ENCODE measurements at places on chromosomes 16 and 17.

GRCh38 chr16:28258567-28258966 is 33.8 kb upstream of the SBK1 start:
- peak; percentile 6 for DNase-seq

DNA sequence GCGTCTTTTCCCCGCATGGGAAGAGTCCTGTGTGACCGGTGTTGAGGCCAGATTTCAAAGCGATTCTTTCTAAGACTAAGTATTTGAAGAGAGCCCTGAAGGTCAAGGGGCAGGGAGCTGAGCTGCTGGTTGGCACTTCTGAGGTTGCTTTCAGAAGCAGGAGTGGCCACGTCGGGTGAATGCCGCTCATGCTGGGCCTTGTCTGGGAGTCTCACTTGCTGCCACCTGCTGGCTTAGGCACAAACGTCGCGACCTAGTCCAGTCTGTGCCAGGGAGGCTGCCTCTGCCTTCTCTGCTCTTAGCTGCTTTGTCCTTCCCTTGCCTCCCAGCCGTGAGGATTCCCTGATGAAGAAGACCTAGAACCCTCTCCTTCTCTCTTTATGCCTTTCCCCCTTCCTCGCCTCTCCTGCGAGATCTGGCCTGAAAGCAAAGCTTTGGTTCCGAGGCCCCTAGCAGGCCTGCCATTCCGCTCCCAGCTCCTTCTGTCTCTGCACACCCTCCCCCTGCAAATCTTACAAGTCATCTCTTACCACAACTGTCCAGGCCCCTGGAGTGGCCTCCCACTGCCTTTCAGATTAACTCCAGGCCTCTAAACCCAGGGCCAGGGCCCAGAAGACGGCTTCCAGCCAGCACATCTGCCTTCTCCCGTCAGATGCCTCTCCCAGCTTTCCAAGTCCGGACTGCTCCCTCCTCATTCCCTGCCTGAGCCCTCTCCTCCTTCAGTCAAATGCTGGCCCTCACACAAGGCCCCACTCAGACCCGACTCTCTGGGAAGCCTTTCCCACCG is 11.4 kb downstream of the CTNS start:
- peak; percentile 65 for DNase-seq

- no peak for DNase-seq
Observed at GRCh38 chr17:77915594-77916021, 42.9 kb upstream of the TNRC6C start.

- DNase-seq: no peak
Observed at GRCh38 chr16:29024278-29024677, 39.4 kb downstream of the LAT start.

GRCh38 chr17:30332057-30332542 is 1.8 kb downstream of the TMIGD1 start:
- DNase-seq: peak; percentile 60

DNA sequence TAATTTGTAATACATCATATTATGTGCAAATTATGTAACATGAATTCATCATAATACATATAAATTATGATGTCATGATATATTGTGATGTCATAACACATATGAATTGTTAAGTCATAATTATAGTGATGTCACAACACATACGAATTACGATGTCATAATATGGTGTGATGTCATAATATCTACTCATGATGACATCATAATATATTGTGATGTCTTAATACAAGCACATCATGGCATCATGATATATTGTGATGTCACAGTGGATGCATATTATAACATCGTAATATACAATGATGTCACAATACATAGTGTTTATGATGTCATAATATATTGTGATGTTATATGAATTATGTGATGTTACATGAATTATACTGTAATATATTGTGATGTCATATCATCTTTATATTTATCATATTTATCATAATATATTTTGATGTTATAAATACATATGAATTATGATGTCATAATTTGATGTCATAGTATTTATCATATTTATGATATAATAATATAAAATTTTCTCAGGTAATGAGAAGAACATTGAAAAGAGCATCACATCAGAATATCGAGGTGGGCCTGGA is 1793.0 kb downstream of the TP53TG3F start:
- DNase-seq: peak; percentile 2

DNA sequence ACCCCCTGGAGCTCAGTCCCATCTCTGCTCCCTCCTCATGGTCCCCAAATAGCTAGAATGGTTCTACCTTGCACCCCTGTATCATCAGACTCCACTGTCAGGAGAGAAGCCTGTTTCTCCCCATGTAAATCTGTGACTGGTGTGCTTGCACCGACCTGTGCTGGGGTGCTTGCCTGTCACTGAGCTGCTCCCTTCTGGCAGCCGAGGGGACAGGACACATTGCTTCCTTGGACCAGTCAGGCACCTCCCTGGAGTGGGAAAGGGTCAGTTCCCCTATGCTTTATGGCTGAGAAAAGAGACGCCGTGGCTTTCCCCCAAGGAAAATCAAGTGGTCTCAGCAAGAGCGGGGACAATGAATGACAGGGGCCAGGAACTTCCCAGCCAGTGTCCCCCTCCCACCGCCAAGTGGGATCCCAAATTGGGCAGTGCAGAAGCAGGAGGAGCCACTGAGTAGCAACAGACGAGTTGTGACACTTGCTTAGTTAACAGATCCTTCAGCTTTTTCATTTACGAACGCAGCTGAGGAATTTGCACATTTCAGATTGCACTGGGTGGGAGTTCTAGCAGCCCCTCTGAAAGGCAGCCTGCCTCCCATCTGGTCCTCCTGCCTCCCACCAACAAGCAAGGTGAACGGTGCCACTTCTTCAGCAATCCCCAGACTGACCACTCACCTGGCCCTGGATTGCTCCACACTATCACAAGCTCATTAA is 156.4 kb downstream of the KATNIP start:
- DNase-seq: no peak

GRCh38 chr17:75088465-75089417 is 987 bp downstream of the SLC16A5 start:
- DNase-seq: no peak

- DNase-seq: no peak
Observed at GRCh38 chr17:79033046-79033616, 9.2 kb downstream of the C1QTNF1 start.

- DNase-seq: no peak
Observed at GRCh38 chr17:80843741-80844156, 147.9 kb upstream of the CHMP6 start.

- DNase-seq: no peak
Observed at GRCh38 chr17:16515933-16516332, 23.9 kb upstream of the LRRC75A start.

GRCh38 chr16:83046664-83047063 is 419.9 kb downstream of the CDH13 start:
- DNase-seq: no peak

GRCh38 chr16:30186782-30187555 is 3.6 kb downstream of the CORO1A start:
- DNase-seq: peak; percentile 57

DNA sequence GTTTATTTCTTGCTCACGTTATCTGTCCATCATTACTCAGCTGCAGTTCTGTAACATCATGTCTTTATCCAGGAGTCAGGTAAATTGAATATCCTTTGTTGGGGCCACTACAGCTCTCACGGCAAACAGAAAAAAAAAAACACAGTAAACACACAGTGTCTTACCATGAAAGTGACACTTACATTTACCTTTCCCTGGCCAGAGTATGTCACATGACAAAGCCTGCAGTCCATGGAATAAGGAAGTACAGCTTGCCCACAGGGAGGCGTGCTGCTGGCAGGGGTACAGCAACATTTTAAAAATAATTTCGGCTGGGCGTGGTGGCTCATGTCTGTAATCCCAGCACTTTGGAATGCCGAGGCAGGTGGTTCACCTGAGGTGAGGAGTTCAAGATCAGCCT is 85.7 kb upstream of the HS3ST4 start:
- no peak for DNase-seq

- no peak for DNase-seq
Observed at GRCh38 chr16:27448532-27449433, 46.8 kb downstream of the IL21R start.

GRCh38 chr16:81080233-81080632 is 3.2 kb upstream of the C16orf46 start:
- DNase-seq: no peak

- peak; percentile 53 for DNase-seq
Observed at GRCh38 chr16:74521691-74522090, 85.2 kb downstream of the GLG1 start.

DNA sequence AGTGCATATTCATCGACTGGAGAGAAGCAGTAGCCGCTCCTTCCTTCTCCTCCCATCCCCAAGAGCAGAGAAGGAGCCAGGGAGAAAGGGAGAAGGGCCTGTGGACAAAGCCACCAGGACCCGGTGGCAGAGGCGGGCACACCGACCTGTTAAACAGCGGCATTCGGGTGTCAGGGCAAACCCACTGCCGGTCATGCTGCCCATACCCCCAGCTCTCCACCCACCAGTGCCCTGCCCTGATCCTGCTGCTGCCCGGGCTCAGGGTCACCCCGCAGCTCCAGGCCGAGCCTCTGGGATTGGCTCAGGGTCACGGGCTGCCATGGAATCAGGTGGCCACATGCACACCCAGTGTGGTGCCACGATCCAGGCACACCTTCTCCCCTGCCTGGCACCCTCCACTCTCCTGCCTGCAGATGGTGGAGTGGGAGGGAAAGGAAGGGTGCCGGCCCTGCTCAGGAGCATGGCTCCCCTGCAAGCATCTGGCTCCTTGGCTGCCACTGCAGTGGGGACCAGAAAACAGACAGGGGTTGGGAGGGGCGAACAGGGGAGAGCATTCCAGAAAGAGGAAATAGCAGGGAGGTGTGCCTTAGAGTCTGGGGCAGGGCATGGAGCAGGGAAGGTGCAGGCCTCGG is 18.3 kb upstream of the RASD1 start:
- no peak for DNase-seq

DNA sequence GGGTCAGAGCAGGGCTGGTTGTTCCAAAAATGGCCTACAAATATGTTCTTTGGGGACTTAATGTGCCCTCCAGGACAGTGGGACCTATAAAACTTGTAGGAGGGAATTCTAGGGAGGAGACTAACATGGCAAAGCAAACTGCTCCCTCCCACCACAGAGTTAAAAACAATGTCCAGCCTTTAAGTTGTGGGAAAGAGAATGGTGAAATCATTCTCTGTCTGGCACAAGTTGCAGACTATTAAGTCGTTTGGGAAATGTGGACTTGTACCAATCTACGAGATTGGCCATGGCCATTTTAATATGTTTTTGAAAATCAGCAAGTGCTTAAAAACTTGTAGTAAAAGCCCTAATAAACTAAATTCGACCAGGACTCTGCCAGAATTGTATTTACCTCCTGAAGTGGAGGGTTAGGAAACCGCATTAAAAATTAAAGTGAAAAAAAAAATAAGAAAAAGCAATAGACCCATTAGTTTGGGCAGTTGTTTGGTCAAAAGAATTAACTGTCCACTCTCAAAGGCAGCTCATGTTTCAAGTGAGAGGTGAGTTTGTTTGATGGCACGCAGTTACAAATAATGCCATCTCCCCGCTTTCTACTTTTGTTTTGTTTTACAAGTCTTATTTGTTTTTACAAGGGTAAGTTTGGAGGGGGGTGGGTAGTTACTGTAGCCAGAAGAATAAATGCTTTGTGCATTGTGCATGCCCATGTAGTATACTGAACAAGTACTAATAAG is 32.4 kb downstream of the ANKFN1 start:
- no peak for DNase-seq

DNA sequence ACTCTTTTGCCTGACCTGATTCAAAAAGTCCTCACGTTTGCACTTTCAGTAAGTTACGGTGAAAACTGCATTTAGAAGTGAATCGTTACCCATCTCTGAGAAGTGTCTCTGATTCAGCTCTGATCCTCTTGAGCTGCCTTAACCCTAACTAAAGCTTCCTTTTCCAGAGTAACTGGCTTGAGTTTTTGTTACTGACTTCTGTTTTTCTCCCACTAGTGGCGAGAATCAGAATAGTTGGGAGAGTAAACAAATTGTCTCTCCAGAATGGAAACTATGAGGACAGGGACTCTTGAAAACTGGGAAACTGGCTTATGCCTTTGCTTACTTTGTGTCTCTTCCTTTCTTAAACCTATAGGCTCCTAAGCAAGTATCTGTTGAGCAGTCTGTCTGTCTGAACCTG is 31.3 kb upstream of the KPNB1 start:
- no peak for DNase-seq

DNA sequence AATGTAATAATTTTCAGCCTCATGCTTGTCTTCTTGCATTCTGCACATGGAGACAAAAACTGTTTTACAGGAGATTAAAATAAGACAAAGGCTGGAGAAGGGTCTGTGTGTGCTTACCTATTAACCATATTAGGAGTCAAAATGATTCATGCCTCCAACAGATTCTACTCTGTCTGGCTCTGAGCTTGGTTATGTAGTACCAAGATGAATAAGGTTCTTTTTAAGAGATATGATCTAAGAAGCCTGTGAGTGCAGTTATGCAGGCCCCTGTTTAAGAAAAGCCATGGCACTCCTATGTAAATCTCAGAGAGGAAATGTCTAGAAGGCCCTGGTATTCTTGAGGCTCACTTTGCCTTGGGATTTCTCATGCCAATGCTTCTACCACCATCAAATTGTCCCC is 486.6 kb upstream of the CDH11 start:
- DNase-seq: no peak

- no peak for DNase-seq
Observed at GRCh38 chr17:7538891-7539545, 9.8 kb upstream of the TNFSF12 start.

DNA sequence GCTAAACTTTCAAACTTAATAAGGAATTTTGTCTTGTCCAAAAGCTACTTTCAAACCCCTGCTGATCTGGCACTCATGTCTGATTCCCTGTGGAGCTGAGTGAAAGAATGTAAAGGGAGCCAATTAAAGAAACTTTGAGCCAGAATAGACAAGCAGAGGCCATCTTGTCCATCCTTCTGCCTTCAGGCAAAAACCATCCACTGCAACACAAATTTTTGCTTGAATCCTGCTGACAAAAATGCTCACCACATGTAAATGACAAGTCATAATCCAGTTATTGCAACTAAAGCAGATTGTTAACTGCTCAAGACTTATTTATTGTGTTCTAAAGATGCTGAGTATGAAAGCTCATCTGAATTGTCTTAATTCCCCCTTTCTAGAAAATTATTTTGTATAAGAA is 124.0 kb upstream of the HLF start:
- DNase-seq: no peak

GRCh38 chr17:60253048-60253447 is 103.3 kb downstream of the CA4 start:
- DNase-seq: no peak

DNA sequence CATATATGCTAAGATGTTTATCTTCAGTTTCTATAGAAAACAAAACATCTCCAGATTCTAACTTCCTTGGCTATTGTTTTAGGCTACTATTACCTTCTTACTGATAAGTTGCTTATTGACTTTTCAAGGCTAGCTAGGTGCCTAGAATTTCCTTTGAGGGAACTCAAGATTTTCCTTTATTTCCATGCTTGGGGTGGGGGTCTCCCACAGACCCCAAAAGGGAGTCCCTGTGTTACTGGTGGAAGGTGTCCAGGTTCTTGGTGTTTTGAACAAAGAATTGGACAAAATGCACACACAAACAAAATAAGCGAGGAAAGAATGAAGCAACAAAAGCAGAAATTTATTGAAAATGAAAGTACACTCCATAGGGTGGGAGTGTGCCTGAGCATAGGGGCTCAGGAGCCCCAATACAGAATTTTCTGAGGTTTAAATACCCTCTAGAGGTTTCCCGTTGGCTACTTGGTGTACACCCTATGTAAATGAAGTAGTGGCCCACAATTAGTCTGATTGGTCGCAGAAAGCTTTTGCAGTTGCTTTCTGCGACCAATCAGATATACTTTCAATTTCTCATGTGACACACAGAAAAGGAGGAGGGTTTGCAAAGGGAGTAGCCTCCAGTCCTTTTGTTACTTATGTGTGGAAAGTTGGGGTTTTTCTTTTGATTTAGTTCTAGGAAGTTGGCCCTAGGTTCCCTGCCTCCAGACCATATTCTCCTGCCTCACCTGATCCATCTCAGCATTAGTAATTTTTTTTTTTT is 67.5 kb downstream of the MARF1 start:
- no peak for DNase-seq

Data from foreskin fibroblast (primary cell).